Heart left ventricle (tissue), 16 donors: ENCODE measurements at places on chromosomes 7 and 10. TPM values are rescaled to one million over a fixed set of nuclear protein-coding genes. Genes with fewer than 3 reads are reported as not detected.

DNA sequence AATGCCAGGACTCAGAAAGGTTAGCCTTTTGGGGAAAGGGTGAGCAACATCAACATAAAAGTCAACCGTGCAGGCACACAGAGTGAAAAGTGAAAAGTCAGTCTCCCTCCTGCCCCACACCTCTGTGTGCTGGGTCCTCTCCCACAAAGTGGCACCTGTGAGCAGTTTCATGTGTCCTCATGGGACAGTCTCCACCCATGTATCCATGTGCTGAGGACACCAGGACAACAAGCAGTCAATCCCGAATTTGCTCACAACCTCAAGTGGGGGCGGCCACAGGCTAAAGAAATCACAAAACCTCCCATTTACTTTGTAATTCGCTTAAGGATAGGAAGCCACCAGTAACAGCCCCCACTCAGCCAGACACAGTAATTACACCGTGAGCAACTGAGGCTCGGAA, 97.4 kb downstream of the ARHGAP22 start:
- DNase-seq, result no peak

DNA sequence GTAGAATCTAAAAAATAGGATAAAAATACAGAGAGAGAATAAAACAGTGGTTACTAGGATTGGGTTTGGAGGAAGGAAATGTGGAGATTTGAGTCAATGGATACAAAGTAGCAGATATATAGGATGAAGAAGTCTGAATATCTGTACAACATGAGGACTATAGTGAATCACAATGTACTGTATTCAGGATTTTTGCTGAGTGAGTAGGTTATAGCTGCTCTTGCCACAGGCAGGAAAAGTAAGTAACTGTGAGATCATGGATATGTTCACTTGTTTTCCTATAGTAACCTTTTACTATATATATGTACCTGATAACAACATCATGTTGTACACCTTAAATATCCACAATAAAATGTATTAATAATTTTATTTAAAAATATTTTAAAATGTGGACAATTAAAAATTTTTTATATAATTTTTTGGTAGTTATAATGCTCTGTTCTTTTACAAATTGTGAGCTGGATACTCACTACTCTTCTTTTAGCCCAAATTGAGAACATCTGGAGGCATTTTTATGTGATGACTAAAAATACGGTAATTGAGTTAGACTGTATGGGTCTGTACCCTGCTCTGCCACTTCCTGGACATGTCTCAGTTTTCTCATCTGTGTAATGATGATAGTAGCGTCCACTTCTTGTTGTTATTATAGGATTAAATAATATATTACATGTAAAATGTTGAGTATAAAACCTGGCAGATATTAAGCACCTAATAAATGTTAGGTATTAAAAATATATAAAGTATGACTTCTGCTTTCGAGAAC, 439.1 kb downstream of the AUTS2 start:
- DNase-seq, result no peak

DNA sequence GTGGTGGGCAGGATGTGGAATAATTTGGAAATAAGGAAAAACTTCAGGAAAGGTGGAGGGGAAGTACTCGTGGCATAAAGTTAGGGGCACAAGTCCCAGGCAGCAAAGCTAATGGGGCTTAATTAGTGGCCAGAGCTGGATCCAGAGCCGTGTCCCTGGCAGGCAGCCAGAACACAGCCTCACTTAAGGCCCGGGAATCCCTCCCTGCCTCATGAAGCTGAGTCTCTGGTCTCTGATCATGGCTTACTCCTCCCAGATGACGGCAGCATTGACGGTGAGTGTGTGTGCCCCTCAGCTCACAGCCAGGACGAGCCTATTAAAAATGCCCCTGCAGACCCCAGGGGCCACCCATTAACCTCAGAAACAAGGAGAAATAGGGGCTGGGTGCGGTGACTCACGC, 48.2 kb upstream of the NPTX2 start:
- DNase-seq, result no peak

The GRID1 gene
- 0.69 TPM for polyA plus RNA-seq

DNA sequence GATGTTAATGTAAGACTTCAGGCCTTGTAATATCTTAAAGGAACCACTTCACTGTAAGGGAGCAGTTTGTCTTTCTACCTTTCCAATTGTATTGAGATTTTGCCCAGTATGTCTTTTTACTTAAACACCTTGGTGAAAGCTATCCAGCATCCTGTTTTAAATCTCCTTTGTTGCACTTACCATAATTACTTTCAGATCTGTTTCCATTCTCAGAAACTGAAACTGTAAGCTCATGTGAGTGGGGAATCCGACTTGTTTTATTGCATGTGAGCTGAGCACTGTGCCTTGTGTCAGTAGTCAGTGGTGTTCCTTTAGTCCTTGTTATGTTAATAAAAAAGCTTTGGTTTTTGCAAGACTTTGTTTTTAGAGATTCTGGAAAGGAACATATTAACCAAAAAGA, 42.2 kb downstream of the BMPR1A start:
- no peak for DNase-seq

GRCh38 chr7:101666741-101667140, 37.6 kb upstream of the MYL10 start:
- DNase-seq, result no peak

DNA sequence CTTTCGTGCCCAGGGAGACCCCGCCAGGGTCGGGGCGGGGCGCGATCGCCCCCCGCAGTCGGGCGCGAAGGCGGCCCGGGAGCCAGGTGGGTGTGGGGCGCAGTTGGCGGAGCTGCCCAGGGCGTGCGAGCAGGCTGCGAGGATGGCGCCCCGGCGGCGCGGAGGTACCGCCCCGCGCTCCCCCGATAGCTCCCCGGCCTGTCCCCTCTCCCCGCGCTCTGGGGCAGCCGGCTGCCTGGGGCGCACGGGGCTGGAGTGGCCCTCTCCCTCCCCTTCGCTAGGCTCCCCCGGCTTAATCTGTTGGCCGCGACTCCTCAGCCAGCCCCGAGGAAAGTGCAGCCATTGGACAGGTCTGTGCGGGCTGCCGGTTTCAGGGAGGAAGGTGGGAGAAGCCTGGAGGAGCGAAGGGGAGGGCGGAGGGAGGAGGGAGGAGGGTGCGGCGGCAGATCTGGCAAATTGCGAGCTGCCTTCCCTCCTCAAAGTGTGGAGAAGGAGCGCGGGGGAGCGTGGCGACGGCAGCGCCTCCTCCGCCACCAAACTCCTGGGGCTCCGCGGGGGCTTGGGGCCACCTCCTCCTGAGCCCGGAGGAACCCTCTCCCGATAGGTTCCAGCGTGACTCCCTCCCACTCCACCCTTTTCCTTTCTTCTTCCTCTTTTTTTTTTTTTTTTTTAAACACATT, 361 bp upstream of the PLXDC2 start:
- peak; percentile 85 for DNase-seq

The ERLIN1 gene
- 1.9 TPM for polyA plus RNA-seq

- DNase-seq, result no peak
Measured at GRCh38 chr7:139776486-139777132, 1.2 kb downstream of the HIPK2 start.

DNA sequence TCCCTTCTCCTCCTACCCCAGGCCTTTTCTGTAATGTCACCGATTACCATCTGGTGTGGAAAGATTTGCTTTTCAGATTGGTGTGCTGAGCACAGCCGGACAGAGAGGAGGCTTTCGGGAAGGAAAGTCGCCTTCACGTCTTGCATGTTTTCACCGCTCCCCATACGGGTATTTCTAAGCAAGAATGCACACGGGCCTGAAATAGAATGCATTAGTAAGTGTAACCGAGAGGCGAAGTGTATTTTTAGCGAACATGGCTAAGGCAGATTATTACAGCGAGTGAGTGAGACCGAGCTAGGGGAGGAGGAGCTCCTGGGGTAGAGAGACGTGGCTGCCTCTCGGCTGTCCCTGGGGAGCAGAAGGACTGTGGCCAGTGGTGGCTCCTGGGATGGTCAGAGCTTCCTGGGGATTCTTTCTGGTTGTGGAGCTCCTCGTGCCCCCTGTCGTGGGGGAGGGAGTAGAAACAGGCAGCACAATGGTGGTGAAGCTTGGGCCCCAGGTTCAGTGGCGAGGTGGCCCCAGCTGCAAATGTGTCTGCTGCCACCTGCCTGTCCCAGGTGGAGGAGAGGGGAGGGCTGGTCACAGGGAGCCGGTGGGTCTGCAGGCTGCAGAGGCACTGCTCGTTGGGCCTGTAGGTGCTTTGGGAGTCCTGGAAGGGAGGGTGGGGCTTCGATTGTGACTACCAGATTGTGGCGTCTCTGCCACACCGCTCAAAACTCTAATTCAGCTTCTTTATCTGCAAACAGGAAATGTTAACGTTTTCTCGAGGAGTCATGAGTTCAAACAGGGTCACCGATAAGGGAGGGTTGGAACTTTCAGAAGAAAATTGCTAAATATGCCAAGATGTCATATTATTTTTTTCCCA, 135.8 kb downstream of the CAMK1D start:
- DNase-seq, result peak; percentile 54

The ADCY1 gene
- polyA plus RNA-seq, result 0.73 TPM

- DNase-seq, result no peak
Measured at GRCh38 chr10:123645016-123645415, 21.1 kb upstream of the GPR26 start.

DNA sequence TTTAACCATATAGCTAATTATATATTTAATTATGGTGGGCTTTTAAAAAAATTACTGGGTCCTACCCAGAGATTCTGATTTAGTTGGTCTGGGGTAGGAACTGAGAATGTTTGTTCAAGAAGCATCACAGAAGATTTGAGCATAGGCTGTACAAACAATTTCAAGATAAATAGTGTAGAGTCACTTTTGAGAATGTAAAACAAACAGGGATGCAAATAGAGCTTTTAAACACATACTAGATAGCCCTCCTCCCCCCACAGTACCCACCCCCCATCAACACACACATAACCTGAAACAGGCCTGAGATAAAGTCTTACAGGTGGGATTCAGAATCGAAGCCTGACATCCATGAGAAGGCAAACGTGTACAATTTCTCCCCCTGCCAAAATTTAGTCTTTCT, 15.6 kb upstream of the REEP3 start:
- no peak for DNase-seq

GRCh38 chr7:105017657-105018365, 3.8 kb downstream of the KMT2E start:
- DNase-seq, result no peak

DNA sequence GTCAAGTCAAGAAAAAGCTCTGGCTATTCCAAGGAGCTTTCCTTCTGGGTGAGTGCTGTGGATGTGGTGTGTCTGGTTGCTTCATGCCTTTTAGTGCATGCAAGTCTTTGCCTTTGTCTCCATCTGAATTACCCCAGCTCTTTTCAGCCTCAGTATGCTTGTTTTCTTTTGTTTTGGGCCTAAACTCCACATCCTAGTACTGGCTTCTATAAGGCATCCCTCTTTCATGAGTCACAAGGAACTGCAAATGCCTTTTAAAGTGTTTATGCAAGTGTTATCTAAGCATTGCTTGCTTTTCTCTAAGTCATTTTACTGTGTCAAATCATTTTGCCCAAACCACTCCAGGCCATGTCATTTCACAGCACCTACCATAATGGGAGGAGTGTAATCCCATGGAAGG, 132.1 kb downstream of the PLCE1 start:
- DNase-seq, result no peak

DNA sequence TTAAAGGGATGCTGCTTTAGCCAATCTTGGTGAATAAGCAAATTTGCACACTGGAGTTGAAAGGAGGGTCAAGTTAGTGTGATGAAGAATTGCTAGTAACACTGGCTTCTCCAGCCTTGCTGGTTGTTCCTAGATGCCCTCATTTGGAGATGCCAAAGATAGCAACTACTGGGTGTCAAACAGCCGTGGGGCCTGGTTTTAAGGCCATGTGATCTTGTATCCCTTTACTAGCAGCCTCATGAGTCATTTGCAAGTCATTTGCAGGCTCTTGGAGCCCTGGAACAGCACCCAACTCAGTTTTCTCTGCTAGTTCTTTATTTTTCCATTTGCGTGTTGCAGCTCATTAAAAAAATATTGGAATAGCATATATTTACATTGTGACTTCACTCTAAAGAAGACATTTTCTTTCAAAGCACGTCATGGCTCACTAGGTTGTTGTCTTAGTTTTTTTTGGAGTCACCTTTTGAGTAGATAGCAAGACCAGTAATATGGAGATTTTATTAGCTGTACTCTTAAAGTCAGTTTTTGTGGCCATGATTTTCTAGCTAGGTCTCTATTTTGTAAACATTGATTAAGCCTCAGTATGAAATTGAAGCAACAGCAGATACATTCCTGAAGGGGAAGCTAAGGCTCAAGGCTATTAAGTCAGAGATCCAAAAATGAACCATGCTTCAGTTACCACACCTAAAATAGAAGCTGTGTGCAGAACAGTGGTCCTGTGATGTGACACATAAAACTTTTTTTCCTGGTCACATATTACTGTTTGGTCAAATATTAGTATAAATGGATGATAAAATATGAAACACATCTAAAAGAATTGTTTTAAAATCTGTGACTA, 1.3 kb downstream of the LSMEM1 start:
- peak; percentile 69 for DNase-seq

DNA sequence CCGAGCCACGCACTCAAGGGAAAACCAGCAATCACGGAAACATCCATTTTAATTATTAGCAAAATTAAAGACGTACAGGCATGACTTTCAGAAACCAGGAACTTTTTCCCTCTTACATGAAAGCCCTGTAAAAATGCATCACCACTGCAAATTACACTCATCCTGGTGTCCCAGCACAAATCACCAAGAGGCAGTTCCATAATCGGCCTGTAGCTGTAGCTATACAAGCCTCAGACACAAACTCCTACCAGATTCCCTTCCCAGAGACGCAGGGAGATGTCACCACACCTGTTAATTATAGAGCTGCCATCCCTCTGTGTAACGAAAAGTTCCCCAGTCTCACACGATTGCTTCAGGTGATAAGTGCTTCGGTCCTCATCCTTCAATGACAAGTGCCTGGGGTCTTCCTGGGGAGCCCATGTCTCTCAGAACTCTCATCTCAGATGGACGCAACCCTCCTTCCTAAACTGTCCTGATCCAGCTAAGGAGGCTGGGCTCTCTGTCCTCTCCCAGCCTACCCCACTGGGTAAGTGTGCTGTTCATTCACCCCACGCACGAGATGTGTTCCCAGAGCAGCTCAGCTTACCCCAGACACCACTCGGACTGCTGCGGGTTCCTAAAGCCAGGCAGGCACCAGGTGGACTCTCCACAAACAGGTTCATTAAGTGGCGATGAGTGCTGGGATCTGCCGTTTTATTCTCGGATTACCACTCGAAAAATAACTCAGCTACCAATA, 5.9 kb downstream of the FGFR2 start:
- no peak for DNase-seq

The ZNF438 gene
- polyA plus RNA-seq, result 9.0 TPM

The UTF1 gene
- not detected for polyA plus RNA-seq

GRCh38 chr7:14954035-14954434, 51.5 kb upstream of the DGKB start:
- no peak for DNase-seq

The UCMA gene
- not detected for polyA plus RNA-seq

DNA sequence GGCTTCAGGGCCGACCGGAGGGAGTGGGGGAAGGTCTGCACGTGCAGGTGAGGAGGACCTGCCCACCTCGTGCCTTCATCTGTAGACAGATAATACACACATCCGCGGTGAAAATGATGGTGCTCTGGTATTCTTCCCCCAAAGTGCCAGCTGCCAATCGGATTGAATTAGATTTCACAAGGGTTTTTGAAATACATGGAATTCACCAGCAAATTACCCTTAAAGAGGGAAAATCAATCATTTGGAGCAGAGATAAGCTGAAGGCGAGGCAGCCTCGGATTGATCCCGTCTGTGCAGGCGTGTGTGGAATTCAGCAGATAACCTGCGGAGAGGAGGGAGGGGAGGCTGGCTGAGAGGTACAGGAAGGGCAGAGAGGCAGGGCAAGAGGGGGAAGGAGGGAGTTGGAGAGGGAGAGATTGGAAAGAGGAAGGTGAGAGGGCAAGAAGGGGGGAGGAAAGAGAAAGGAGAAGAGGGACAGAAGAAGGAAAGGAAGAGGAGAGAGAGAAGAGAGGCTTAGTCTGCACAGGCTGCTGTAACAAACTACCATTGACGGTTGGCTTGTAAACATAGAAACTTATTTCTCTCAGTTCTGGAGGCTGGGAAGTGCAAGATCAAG, 84.2 kb downstream of the C10orf105 start:
- no peak for DNase-seq

The RHBDD2 gene
- 27.6 TPM for polyA plus RNA-seq
